Neural crest cell (in vitro differentiated cells): ENCODE measurements at places on chromosomes 7 and 10. TPM values are rescaled to one million over a fixed set of nuclear protein-coding genes. Genes with fewer than 3 reads are reported as not detected.

The GTF2IRD1 gene
- total RNA-seq: 48.0 and 50.1 TPM in 2 replicates

- no peak for DNase-seq
Measured at GRCh38 chr10:30068492-30069223, 9.3 kb upstream of the JCAD start.

DNA sequence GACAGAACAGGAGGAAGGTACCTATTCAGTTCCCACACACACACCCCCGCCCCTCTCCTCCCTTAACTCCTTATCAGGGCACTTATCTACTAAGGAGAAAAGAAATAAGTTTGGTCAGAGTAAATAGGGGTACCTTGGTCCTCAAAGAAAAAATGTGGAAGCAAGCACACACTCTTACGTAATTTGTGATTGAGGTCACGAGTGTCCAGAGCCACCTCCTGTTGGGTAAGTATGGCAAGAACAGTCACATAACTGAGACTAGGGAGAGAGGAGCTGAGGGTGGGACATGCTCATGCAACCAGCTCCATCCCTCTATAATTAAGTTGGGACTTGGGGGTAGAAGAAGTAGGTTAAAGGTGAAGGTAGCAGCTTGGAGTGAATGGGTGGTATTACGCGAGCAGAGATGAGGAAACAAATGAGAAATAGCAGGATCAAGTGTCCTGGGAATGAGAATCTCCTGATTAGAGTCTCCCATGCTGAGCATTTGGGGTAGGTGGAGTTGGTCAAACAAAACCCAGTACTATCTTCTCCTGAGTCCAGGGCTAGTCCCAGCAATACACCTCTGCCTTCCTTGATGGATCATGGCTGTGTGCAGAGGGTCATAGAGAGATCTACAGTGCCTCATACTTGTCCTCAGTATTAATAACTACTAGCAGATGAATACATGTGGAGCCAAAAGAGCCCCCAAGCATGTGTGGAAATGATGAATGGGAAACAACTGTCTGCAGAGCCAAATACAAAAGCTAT is 77.1 kb downstream of the GSAP start:
- DNase-seq: no peak

DNA sequence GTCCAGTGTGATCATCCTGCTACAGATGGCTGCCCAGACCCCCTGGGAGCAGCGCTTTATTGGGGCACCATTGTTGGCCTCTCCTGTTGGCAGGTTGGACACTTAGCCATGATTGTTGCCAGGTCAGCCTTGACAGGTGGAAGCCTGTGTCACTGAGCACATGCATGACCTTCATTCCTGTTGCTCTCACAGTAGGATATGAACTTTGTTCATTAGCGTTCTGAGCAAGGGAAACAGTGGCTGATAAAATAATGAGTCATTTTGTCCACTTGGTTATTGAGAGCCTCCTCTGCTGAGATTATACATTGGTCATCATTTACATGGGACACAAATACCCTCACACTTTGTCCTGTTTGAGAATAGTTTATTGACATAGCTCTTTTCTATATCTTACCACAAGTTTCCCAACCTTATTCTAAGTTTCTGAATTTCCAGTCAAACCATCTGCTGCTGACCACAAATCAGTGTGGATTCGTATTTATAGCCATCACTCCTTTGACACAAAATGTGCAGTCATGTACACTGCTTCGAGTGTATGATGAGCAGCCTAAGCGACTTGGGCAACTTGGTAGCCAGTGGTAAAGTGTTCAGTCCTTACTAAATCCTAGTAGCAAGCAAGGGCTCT is 102.6 kb downstream of the TPST1 start:
- DNase-seq: no peak

The SCIN gene
- total RNA-seq: not detected in 2 replicates

The CCM2 gene
- total RNA-seq: 35.7 and 39.0 TPM in 2 replicates

- DNase-seq: no peak
Measured at GRCh38 chr10:82981137-82981723, 1106.2 kb downstream of the NRG3 start.

- no peak for DNase-seq
Measured at GRCh38 chr10:62626817-62627216, 177.7 kb upstream of the ADO start.

The GIMAP2 gene
- total RNA-seq: not detected in 2 replicates

The STRIP2 gene
- 11.6 and 13.0 TPM in 2 replicates for total RNA-seq

DNA sequence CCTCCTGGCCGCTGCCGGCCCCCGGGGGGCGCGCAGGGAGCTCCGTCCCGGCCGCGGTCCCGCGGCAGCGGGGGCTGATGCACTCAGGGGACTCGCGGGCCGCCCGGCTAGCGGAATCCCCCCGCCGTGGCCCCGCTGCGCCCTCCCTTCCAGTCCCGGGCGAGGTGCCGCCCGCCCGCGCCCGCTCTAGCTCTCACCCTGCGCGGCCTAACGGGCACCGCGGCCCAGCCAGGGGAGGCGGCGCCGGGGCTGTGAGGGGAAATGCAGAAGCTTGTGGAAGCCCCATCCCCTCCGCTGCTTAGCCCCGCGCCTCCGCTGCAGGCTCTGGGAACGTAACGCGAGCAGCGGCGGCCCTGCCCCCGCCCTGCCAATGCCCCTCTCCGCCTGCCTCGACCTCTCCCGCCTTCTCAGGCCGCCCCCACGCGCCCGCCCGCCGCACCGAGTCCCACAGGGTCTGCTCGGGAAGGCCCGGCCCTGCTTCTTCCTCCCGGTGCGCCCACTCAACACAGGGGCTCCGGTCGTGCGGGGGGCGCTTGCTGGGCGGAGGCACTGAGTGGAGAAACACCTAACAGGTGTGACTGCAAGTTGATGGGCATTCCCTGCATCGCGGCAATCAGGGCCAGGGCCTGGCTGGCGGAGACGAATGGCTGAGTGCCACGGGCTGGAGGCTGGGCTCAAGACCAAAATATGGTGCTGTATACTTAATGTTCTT is 384 bp upstream of the TMEM229A start:
- DNase-seq: peak; percentile 53

GRCh38 chr7:101102026-101102425 is 16.7 kb downstream of the TRIM56 start:
- no peak for DNase-seq

DNA sequence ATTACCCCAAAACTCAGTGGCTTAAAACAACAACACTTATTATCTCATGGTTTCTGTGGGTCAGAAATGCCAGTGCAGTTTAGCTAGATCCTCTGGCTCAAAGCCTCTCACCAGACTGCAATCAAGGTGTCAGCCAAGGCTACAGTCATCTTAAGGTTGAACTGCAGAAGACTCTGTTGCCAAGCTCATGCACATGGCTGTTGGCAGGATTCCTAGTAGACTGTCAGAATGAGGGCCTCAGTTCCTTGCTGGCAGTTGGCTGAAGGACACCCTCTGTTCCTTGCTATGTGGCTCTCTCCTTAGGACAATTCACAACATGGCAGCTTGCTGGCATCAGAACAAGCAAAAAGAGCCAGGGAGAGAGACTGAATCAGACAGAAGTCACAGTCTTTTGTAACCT is 34.7 kb downstream of the TOMM7 start:
- no peak for DNase-seq

The ITPRID1 gene
- not detected in 2 replicates for total RNA-seq

DNA sequence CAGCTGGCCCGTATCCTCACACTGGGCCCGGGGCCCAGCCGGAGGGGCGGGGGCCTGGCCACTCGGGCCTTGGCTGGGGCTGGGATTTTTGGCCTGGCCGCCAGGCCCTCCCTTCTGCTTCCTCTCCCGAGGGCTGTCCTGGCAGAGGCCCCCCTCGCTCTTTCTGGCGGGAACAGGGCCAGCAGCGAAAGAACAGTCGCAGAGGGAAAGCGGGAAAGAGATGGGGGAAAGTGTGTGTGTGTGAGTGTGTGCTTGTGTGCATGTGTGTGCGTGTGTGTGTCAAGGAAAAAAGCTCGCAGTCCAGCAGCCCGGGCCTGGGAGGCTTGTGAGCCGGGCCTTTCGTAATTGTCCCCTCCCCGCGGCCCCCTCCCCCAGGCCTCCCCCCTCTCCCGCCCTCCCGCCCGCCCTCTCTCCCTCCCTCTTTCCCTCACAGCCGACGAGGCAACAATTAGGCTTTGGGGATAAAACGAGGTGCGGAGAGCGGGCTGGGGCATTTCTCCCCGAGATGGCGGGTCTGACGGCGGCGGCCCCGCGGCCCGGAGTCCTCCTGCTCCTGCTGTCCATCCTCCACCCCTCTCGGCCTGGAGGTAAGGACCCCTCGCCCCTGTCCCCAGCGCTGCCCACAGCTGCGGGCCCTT is at the start of gene ELN:
Gene ELN, plus strand, starts transcription at position 491 of the 638 bp plus-strand sequence. Its CDS starts 15 bp downstream, at position 506.
- DNase-seq: no peak

DNA sequence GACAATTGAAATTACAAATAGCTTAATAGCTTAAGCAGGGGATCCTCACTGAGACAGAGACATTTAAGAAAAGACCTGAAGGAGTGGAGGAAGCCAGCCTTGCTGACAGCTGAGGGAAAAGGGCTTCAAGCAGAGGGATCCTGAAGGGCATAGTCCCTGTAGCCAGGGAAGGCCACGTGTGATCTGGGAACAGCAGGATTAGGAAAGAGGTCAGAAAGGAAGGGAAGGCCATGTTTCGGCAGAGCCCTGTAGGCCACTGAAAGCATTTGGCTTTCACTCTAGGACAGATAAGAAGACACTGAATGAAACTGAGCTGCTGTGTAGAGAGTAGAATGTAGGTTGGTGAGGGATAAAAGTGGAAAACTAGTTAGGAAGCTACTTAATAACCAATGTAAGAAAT is 3.4 kb upstream of the AKR1C8 start:
- DNase-seq: no peak

GRCh38 chr10:100130831-100131230 is 49.2 kb upstream of the CPN1 start:
- no peak for DNase-seq

DNA sequence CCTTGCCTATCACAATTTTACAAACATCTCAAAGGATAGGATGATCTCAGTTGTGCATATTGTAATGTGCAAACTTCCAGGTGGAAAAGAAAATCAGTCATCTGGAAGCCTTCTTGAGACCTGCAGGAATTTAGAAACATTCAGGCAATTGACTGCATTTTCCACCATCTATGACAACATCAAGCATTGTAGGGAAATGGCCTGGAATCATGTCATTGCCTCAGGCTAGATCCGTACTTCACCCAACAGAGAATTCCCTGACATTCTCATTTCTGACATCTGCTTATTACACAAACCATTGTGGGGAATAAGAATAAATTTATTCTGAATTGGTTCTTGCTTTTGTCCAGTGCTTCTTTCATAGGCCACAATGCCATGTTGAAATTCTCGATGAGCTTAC is 124.9 kb upstream of the NPVF start:
- no peak for DNase-seq

The NKX1-2 gene
- not detected in 2 replicates for total RNA-seq

The ZNF777 gene
- 19.3 and 20.8 TPM in 2 replicates for total RNA-seq

GRCh38 chr7:13017333-13017857 is 330.0 kb downstream of the ARL4A start:
- DNase-seq: no peak

DNA sequence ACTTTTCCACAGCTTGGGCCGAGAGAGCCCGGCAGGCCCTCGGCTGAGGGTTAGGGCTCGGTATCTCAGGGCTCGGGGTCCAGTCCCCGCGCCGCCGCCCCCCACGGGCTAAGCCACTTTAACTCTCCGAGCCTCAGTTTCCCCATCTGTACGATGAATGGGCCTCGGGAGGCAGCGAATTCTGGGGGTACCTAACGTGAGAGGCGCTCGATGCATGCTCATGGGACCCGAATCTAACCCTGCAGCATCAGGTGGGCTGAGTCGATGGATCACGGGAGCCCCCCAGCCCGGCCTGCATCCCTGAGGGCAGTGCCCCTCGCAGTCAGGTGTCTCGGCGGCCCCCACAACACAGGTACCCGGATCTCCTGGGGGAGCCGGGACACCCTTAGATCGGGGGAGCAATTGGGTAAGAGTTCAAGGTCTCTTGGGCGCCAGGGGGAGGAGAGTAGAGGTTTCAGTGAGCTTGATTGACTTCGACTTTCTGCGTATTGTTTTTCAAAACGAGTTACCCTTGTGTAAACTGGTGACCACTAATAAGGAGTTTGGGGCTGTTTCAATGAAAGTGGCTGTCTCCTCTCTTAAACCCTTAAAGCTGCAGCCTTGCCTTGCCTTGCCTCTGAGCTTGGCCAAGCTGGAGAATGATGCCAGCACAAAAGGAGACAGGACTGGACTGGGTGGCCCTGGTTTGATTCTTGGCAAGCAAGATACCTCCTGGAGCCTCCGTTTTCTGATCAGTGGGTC is 631 bp downstream of the POR start:
- DNase-seq: no peak

The GOLGA7B gene
- 0.30 and 0.36 TPM in 2 replicates for total RNA-seq

The TRIM50 gene
- total RNA-seq: not detected in 2 replicates

The AHR gene
- 12.1 and 13.0 TPM in 2 replicates for total RNA-seq
